ENCODE measurements at places on chromosomes 6 and 20. TPM values are rescaled to one million over a fixed set of nuclear protein-coding genes. Genes with fewer than 3 reads are reported as not detected.

KHDC1 gene
- 0.21 TPM for total RNA-seq

WFDC5 gene
- total RNA-seq: not detected

CNR1 gene
- total RNA-seq: 0.42 TPM

TRIM15 gene
- not detected for total RNA-seq

PTCRA gene
- total RNA-seq: 6.9 TPM

MTHFD1L gene
- 4.0 TPM for total RNA-seq

BTN1A1 gene
- total RNA-seq: not detected

ACTR5 gene
- 9.8 TPM for total RNA-seq

MUCL3 gene
- not detected for total RNA-seq

DEFB116 gene
- total RNA-seq: not detected

EDN1 gene
- total RNA-seq: 4.9 TPM

MROH8 gene
- 1.8 TPM for total RNA-seq

BTBD3 gene
- total RNA-seq: 4.7 TPM

TINAG gene
- not detected for total RNA-seq

C20orf144 gene
- total RNA-seq: 0.21 TPM

TREM2 gene
- total RNA-seq: not detected

NINL gene
- total RNA-seq: 0.73 TPM

NRN1 gene
- total RNA-seq: 0.31 TPM

LY6G5C gene
- 1.2 TPM for total RNA-seq

MYT1 gene
- total RNA-seq: not detected

ZC3H12D gene
- total RNA-seq: 50.7 TPM

TXLNB gene
- 0.52 TPM for total RNA-seq

SASH1 gene
- 1.7 TPM for total RNA-seq

C2 gene
- total RNA-seq: 2.5 TPM

BANF2 gene
- not detected for total RNA-seq

FAM83C gene
- not detected for total RNA-seq

SAMD5 gene
- total RNA-seq: not detected

ADGRF4 gene
- total RNA-seq: not detected

MOXD1 gene
- total RNA-seq: 0.52 TPM

TAP1 gene
- 67.2 TPM for total RNA-seq

Measured in mononuclear cell (primary cell).